ENCODE measurements at places on chromosomes 2 and 18.

GRCh38 chr18:71001597-71001996 is 712.8 kb downstream of the SOCS6 start:
- no peak for DNase-seq

DNA sequence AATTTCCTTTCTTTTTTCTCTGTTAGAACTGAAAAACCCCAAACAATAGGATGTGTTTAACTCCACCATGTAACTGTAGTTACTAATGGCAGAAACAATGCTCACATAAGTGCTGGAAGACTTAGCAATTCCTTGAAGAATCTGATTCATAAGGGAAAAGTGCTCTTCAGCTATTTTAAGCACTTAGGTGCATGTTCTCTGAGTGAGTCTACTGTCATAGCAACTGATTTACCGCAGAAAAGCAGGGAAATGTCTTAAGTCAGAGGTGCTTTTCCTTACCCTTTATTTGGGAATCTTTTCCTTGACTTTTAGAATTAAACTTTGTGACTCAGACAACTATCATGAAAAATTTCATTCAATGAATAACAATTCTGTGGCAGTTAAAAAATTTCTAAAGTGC is 65.4 kb upstream of the NABP1 start:
- DNase-seq: no peak

GRCh38 chr18:54888933-54889332 is 60.7 kb downstream of the RAB27B start:
- no peak for DNase-seq

DNA sequence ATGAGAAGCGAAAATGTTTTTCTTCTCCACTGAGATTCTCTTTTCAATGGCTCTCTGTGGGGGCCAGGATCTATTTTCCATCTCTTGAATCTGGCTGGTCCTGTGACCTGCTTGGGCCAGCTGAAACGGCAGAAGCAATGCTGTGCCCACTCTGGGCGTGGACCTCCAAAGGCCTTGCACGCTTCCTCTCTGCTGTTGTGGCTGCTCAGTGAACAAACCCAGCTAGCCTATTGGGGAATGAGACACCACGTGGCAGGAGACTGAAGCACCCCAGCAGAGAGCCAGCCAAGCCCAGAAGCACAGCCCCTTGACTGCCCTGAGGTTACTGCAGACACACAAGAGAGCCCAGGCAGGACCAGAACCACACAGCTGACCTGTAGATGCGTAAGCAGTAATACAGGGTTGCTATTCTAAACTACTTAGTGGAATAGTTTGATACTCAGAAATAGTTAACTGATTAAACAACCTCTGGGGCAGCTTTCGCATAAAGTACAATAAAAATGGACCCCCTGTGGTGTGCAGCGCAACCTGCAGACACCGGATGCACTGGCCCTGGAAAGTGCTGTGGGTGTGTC is 221.7 kb upstream of the SH3BP4 start:
- DNase-seq: no peak

DNA sequence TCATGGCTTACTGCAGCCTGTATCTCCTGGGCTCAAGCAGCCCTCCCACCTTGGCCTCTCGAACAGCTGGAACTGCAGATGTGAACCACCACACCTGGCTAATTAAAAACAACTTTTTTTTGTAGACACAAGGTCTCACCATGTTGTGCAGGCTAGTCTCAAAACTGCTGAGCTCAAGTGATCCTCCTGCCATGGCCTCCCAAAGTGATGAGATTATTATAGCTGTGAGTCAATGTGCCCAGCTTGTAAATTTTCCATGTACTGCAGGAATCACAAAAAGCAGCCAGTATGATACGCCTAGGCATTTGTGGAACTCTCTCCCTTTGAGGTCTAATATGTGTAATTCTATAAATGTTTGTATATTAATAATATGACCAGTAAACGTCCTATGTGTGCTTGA is 59.9 kb downstream of the MSH6 start:
- no peak for DNase-seq

- no peak for DNase-seq
Measured at GRCh38 chr2:107992069-107992468, 5.7 kb downstream of the SLC5A7 start.

- no peak for DNase-seq
Measured at GRCh38 chr2:200399046-200399445, 92.6 kb downstream of the SPATS2L start.

- no peak for DNase-seq
Measured at GRCh38 chr2:200744201-200744602, 67.5 kb upstream of the BZW1 start.

DNA sequence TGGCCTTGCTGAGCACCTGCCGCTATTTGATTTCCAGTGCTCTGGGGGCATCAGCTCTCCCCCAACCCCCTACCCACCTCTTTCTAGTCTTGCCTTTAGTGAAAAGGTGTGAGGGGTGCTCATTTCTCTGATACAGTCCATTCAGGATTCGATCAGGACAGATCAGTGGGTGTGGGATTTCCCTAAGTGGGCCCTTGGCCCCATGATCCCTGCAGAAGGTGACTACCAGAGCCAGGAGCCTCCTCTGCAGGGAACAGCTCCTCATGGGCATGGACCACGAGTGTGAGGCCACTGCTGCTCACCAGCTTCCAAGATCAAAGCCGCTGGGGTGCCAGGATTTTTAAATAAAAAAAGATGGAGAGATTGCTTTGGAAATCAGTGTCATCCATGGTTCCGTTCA is 835.2 kb upstream of the ID2 start:
- DNase-seq: no peak

DNA sequence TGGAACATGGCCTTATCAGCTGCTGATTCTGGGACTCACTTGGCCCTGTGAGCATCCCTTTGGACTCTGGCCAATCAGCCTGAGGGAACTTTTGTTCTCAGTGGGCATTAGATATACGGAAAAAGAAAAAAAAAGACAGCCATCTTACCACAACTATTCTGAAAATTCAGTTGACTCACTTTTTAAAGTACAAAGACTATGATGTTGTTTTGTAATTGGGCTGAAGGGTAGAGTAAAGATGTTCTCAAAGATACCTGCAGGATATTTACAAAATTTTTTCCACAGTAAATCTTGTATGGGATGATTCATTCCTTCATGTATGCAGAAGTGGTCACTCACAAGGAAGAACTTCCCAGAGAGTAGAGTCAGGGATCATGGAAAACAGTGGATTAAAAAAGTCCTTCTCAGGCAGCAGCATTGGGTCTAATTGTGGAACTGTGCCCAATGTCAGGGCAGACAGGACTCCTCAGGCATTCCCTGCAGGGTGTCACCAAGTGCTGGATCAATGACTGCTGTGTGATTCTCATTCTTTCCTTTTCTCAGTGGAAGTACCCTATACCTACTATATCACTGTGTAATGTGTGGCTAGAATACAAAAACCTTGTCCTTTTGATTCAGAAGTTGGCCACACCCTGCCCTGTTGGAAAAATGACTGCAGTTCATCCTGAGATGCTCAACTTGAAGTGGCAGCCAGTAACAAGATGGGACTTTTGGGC is 35.4 kb downstream of the SULT1C4 start:
- no peak for DNase-seq

DNA sequence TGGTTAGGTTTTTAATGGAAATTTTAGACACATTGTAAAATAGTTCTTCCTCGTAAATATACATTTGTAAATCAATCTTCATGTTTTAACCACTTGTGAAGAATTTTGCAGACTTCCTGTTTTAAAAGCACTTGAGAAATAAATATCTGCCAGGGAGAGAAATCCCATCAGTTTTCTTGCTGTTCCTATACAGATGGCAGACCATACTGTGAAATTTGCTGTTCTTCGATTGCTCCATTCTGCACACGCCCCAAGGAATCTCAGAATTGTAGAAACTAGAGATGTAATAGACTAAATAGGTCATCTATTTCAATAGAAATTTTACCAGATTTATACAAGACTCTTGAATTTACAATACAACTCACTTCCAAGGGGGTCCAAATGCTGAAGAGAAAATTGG is 75.8 kb upstream of the PIK3C3 start:
- DNase-seq: no peak

DNA sequence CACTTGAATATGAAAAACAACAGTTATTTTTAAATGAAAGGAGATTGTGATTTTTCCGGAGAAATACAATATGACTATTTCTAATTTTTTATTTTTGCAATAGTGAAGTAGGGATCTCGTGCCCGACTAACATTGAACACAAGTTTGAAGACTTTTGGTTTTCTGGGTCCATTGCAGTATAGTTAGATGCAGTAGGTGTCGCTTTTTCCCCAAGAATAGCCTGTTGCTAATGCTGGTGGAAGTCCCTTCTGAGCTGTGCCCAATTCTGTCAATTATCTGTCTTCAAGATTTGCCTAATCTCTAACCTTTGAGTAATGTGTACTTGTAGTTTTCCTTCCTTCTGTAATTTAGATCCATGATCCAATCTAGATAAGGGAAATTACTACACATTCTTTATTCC is 36.5 kb downstream of the SEMA4F start:
- DNase-seq: peak; percentile 8

DNA sequence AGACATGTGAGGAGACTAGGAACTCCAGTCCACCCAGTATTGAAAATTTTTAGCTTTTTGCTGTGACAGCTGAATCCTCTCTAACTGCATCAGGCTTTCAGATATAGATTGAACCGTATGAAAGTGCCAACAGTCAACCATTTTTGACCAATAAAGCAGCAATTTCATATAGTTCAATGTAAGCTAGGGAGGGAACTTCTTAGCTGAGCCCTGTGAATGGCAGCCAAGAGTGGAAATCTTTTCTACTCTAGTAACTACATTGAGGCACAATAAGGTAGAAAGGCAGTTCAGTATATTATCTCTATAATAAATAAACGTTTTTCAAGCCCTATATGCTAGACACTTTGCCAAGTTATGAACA is 96.3 kb upstream of the TANK start:
- no peak for DNase-seq

- no peak for DNase-seq
Measured at GRCh38 chr18:11607906-11608305, 1.5 kb upstream of the SLC35G4 start.

DNA sequence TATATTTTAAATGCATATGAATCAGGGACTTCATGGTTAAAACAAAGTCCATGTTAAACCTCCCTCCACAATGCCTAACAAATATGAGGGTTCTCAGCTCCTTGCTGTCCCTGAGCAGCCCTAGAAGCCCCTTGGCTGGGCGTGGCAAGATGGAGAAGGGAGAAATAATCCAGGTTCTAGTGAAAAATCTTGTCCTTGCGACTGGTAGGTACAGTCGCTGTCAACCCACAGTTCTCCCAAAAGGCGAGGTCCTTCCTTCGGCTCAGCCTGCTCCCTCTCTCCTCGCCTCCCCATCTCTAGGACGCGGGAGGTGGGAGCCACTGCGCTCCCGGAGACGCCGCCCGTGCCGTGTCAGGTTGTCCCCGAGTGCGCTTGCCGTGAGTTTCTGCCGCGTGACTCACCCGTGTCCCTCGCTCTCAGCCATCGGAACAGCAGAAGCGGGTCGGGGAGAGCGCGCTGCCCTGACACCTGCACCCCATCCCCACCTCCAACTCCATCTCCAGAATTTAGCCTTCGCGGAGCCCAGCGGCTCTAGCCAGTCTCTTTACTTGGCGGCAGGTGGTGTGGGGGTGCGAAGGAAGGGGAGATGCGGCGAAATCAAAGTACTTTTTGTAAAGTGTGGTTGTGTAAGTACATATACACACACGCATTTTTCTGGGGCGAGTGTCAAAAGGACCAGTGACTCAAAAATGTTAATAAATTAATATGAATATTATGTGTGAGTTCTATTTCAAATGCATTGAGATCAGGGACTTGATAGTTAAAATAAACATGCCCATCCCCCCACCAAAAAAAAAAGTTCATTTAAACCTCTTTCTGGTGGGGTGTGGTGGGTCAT is 65.1 kb upstream of the TMEM17 start:
- DNase-seq: no peak

DNA sequence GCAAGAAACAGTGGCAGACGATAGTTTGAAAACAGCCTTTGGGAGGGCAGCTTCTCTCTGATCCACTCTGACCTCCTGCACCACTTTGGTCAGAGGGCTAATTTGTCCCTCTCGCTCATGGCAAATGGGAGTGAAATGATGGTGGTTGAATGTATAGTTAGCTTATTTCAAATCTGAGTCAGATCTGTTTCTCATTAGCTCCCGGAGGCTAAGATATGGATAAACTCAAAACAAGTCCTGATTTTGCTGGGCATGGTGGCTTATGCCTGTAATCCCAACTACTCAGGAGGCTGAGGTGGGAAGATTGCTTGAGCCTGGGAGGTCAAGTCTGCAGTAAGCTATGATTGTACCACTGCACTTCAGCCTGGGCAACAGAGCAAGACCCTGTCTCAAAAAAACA is 145.0 kb downstream of the ALK start:
- no peak for DNase-seq

DNA sequence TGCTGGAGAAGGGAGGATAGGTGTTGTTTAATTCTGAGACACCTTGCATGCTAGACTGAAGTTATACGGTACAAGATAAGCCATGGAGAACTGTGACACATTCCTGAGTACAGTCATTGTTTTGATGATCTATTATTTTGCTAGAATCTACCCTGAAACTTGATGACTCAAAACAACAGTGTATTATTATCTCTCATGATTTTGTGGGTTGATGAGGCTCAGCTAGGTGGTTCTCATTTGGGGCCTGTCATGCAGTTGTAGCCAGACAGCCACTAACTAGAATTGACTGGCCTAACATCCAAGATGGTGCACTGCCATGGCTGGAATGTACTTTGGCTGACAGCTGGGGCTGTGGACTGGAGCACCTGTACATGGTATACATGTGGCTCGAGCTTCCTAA is 5.4 kb upstream of the IL1R1 start:
- no peak for DNase-seq

- DNase-seq: no peak
Measured at GRCh38 chr18:57784034-57784800, 18.9 kb downstream of the ATP8B1 start.
